Neural crest cell (in vitro differentiated cells): ENCODE measurements at places on chromosomes 7 and 10. TPM values are rescaled to one million over a fixed set of nuclear protein-coding genes. Genes with fewer than 3 reads are reported as not detected.

GRCh38 chr10:34333513-34333912, 481.6 kb downstream of the PARD3 start:
- no peaks in the 10 kb centered on the region for H3K4me1 ChIP-seq
- no peak overlapping the region for H3K27ac ChIP-seq
- H3K27me3 ChIP-seq: no peaks in the 10 kb centered on the region
- H3K36me3 ChIP-seq: peaks cover 13% of the 10 kb centered on the region

GRCh38 chr10:63644418-63645142, 123.4 kb downstream of the REEP3 start:
- no peaks in the 10 kb centered on the region for H3K36me3 ChIP-seq
- DNase-seq: no peak
- H3K27ac ChIP-seq: no peak overlapping the region
- no peaks in the 10 kb centered on the region for H3K4me1 ChIP-seq
- H3K27me3 ChIP-seq: no peaks in the 10 kb centered on the region
- H3K4me3 ChIP-seq: no peak overlapping the region

DNA sequence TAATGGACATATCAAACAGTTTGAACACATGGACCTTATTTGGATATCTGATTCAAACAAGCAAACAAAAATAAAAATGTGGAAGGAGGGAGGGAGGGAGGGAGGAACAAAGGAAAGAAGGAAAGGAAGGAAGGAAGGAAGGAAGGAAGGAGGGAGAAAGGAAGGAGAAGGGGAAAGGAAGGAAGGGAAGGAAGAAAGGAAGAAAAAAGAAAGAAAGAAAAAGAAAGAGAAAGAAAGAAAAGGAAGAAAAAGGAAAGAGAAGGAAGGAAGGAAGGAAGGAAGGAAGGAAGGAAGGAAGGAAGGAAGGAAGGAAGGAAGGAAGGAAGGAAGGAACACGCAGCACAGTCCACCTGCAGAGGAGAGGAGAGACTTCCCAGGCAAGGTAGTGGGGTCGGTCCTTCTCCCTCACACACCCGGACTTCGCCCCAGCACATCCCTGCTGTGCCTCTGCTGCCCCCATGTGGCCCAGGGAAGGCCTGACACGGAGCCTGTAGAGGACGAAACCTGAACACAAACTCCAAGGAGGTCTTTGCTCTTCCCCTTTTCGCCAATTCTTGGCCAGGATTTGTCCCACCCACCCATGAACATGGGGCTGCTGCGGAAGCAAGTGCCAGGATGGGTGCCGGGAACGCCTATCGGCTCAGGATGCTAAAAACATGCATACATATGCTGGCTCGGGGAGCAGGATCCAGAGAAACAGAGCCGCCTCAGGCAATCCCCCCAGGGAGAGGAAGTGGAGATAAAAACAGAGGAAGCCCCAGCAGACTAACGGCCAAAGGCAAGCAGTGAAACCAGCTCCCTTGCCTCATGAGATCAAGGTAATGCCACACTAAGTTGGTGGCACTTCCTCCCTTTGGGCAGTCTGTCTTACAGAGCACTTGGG, 52.3 kb upstream of the DGKI start:
- peak; percentile 84 for DNase-seq
- peaks cover 13% of the 10 kb centered on the region for H3K36me3 ChIP-seq
- H3K27ac ChIP-seq: no peak overlapping the region

DNA sequence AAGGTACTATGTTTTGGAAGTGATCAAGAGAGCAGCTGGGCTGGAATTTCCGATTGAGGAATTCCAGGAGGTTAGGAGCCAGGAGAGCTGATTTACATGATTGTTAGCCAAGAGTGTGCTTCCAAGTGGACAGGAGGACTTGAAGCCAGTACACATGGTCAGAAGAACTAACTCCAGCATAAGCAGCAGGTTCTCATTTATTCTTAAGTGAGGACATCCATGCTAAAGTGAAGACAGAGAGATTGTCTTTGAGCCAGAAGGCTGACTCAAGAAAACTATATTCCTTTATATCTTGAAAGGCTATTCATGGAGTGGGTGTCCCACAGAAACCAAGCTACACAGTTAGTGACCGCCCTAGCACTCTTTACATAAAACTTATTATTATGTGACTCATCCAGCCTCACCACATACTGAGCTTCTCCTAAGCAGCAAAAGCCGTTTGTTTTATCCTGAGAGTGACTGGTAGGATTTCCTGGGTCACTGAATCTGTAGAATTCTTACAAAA, 56.7 kb upstream of the SEMA3A start:
- no peaks in the 10 kb centered on the region for H3K36me3 ChIP-seq
- H3K27ac ChIP-seq: no peak overlapping the region
- H3K4me3 ChIP-seq: no peak overlapping the region
- H3K27me3 ChIP-seq: no peaks in the 10 kb centered on the region
- no peak for DNase-seq

GRCh38 chr10:102581981-102582580, 62.2 kb upstream of the TRIM8 start:
- H3K4me1 ChIP-seq: peaks cover 54% of the 10 kb centered on the region
- H3K27me3 ChIP-seq: no peaks in the 10 kb centered on the region
- peaks cover 3% of the 10 kb centered on the region for H3K36me3 ChIP-seq
- H3K4me3 ChIP-seq: peak overlapping the region; percentile 49
- no peak for DNase-seq

DNA sequence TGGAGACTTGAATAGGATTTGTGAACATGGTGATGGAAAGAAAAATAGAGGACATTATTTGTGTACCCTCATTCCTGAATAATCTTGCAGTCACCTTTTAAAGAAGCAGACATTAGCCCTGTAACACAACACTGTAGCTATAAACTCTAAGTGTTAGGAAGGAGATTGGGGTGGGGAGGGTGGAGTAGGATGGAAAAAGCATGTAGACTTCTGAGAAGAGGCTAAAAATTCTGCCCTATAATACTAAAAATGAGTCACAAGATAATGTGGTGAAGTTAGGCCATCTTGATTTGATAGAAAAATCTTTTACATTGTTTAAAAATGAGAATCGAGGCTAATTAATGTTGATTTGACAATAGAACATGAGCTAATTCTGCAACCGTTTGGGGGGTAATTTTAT, 128.8 kb downstream of the LCOR start:
- H3K36me3 ChIP-seq: peaks cover 3% of the 10 kb centered on the region
- no peak overlapping the region for H3K27ac ChIP-seq
- no peak overlapping the region for H3K4me3 ChIP-seq
- DNase-seq: no peak

- H3K4me3 ChIP-seq: no peak overlapping the region
- peaks cover 14% of the 10 kb centered on the region for H3K4me1 ChIP-seq
- no peak overlapping the region for H3K27ac ChIP-seq
- no peaks in the 10 kb centered on the region for H3K27me3 ChIP-seq
Observed at GRCh38 chr7:150430465-150431085, 19.9 kb upstream of the GIMAP8 start.

GRCh38 chr10:86111902-86112545, 254.6 kb downstream of the GRID1 start:
- no peaks in the 10 kb centered on the region for H3K27me3 ChIP-seq
- H3K4me3 ChIP-seq: no peak overlapping the region
- H3K27ac ChIP-seq: no peak overlapping the region
- no peak for DNase-seq

DNA sequence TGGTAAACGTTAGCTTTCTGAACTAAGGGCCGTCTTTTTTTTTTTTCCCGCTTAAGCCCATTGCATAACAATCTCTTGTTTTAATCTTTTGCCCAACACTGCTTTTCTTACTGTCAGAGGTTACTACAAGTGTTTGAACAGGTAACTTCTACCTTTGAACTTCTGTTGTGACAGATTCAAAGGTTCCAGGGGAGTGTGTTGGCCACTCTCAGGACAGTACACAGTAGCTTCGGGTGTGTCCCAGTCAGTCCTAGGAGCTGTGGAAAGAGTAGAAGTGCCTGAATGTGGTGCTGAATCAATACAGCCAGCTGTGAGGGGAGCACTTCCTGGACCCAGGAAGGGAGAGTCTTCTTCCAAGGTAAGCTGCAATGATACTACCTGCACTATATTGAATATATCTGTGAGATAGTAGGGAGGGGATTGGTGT, at the start of gene ACSL5:
Gene ACSL5, plus strand, starts transcription at position 205 of the 427 bp plus-strand sequence. CDS start 20,831 bp downstream, outside the sequence.
- peaks cover 11% of the 10 kb centered on the region for H3K4me1 ChIP-seq
- H3K36me3 ChIP-seq: no peaks in the 10 kb centered on the region
- no peak within 1 kb of the TSS for H3K4me3 ChIP-seq
- H3K27ac ChIP-seq: no peak within 1 kb of the TSS
- no peak for DNase-seq
- no peaks in the 10 kb centered on the region for H3K27me3 ChIP-seq

GRCh38 chr10:94320285-94320914, 42.3 kb downstream of the NOC3L start:
- DNase-seq: peak; percentile 70
- no peaks in the 10 kb centered on the region for H3K27me3 ChIP-seq
- H3K36me3 ChIP-seq: peaks cover 8% of the 10 kb centered on the region
- no peaks in the 10 kb centered on the region for H3K4me1 ChIP-seq
- no peak overlapping the region for H3K27ac ChIP-seq

DNA sequence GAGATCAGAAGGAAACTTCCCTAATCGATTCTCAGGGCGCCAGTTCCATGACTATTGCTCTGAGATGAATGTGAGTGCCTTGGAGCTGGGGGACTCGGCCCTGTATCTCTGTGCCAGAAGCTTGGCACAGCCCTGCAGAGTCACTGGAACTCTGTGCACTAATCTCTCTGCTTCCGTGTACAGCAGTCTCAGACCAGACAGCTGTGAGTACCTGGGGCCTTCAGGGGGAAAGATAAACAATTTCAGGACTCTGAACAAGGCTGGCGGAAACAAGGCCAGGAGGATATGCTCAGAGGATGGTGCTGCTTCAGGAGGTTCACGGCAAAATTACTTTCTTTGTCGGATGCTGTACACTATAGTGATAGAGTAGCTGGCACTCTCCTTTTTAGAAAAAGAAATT, 131.7 kb upstream of the PRSS58 start:
- no peaks in the 10 kb centered on the region for H3K27me3 ChIP-seq
- H3K27ac ChIP-seq: no peak overlapping the region
- no peaks in the 10 kb centered on the region for H3K36me3 ChIP-seq

DNA sequence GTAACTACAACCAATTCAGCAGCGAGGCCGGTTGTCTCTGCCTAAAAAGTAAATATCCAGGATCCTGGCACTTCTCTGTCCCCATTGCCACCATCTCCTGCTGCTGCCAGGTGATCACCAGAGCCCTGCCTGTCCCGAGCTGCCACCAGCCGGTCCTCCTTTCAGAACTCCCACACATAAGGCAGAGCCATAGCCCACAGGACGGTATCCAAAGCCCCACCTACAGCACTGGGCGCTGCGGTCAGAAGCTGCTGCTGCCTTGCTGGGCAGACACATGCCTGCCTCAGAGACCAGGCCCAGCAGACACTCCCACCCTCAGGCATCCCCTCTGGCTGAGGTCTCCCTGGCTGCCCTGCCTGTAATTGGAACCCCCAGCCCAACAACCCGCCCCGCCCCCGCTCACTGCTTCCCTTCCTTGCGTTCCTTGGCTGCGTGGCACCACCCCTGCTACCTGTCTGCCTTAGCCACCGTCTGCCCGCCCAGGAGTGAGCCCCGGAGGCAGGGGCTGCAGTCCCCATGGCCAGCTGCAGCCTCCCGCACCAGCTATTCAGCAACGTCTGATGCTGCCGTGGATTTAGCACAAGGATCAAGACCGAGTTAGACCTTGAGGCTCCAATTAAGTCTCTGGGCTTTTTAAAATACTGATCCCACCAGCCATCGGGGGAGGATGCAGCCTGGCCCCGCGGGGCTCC, 100.7 kb downstream of the CYTH3 start:
- H3K4me1 ChIP-seq: peaks cover 5% of the 10 kb centered on the region
- H3K27me3 ChIP-seq: no peaks in the 10 kb centered on the region
- peak overlapping the region; percentile 62 for H3K27ac ChIP-seq
- no peak for DNase-seq
- no peaks in the 10 kb centered on the region for H3K36me3 ChIP-seq

DNA sequence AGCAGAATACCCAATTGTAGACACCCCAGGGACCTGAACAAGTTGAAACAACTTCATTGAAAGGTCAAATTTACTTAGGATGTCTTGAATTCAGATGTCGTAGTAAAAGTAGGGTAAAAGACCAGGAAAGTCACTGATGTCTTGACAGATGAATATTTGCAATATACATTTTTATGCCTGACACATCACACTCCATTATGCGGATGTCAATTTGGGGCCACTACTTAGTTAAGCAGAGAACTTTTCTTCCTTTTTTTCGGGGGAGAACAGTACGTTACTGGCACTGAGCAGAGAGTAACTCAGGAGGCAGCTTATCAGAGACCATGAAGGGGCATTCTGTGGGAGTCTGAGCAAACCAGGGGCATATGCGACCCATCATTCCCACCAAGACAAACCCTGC, 4.9 kb downstream of the ITGA8 start:
- peaks cover 7% of the 10 kb centered on the region for H3K4me1 ChIP-seq
- DNase-seq: no peak
- no peaks in the 10 kb centered on the region for H3K36me3 ChIP-seq
- H3K27ac ChIP-seq: no peak overlapping the region
- no peak overlapping the region for H3K4me3 ChIP-seq

GRCh38 chr7:64883113-64883905, 19.8 kb upstream of the ZNF273 start:
- H3K4me3 ChIP-seq: no peak overlapping the region
- H3K27me3 ChIP-seq: peaks cover 30% of the 10 kb centered on the region
- peaks cover 3% of the 10 kb centered on the region for H3K4me1 ChIP-seq
- DNase-seq: no peak

- peaks cover 3% of the 10 kb centered on the region for H3K4me1 ChIP-seq
- peak; percentile 61 for DNase-seq
- no peaks in the 10 kb centered on the region for H3K27me3 ChIP-seq
Observed at GRCh38 chr7:73701357-73701995, 18.0 kb downstream of the STX1A start.

DNA sequence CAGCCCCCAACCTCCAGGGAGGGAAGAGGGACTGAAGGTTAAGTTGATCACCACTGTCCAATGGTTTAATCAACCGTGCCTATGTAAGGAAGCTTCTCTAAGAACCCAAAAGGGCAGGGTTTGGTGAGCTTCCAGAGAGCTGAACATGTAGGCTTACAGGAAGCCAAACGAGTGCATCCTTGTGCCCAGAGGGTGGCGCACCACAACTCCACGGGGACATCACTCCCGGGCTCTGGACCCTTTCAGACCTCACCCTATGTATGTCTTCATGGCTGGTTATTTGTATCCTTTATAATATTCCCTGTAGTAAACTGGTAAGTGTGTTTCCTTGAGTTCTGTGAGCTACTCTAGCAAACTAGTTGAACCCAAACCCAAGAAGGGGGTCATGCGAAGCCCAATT, 11.5 kb upstream of the NFKB2 start:
- peaks cover 2% of the 10 kb centered on the region for H3K36me3 ChIP-seq
- H3K4me1 ChIP-seq: peaks cover 6% of the 10 kb centered on the region
- H3K4me3 ChIP-seq: no peak overlapping the region
- H3K27me3 ChIP-seq: peaks cover 3% of the 10 kb centered on the region
- H3K27ac ChIP-seq: no peak overlapping the region

COX15 gene
- 44.4 and 48.7 TPM in 2 replicates for total RNA-seq

FGL2 gene
- total RNA-seq: not detected in 2 replicates

NME8 gene
- total RNA-seq: not detected in 2 replicates

LIPM gene
- total RNA-seq: not detected in 2 replicates

SP8 gene
- 33.7 and 34.1 TPM in 2 replicates for total RNA-seq

LOXL4 gene
- total RNA-seq: 1.5 and 1.7 TPM in 2 replicates

SLK gene
- total RNA-seq: 28.4 and 30.0 TPM in 2 replicates
